HepG2 (cell line): ENCODE measurements at places on chromosomes 7 and 10. TPM values are rescaled to one million over a fixed set of nuclear protein-coding genes. Genes with fewer than 3 reads are reported as not detected.

GRCh38 chr7:6606866-6607583 lies 8.4 kb upstream of the ZNF853 start:
- no peaks in the 10 kb centered on the region for H3K27me3 ChIP-seq
- H3K4me1 ChIP-seq = no peaks in the 10 kb centered on the region
- no peak for DNase-seq
- no peaks in the 10 kb centered on the region; the same call in 1 of the 2 replicates for H3K36me3 ChIP-seq
- no peak overlapping the region for H3K4me3 ChIP-seq

The FAM25C gene
- total RNA-seq = not detected in 2 replicates

DNA sequence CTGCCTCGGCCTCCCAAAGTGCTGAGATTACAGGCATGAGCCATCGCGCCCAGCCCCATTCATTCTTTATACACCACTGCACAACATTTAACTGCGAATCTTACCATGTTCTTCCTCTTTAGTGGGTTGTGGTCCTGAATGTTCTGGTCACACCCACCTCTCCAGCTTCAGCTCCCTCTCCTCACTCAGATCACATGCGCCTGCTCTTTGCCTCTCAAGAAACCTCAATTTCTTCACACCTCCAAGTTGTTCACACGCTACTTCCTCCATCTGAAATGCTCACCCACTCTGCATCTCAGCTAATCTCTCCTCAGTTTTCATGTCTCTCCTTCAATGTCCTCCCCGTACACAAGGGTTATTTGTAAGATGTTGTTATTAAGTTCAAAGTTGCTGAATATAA lies 2.4 kb upstream of the PRR15 start:
- peaks cover 19% of the 10 kb centered on the region for H3K4me1 ChIP-seq
- H3K4me3 ChIP-seq = no peak overlapping the region
- DNase-seq = no peak
- H3K36me3 ChIP-seq = no peaks in the 10 kb centered on the region
- no peak overlapping the region for H3K27ac ChIP-seq
- H3K27me3 ChIP-seq = no peaks in the 10 kb centered on the region; the same call in 2 of the 3 replicates

DNA sequence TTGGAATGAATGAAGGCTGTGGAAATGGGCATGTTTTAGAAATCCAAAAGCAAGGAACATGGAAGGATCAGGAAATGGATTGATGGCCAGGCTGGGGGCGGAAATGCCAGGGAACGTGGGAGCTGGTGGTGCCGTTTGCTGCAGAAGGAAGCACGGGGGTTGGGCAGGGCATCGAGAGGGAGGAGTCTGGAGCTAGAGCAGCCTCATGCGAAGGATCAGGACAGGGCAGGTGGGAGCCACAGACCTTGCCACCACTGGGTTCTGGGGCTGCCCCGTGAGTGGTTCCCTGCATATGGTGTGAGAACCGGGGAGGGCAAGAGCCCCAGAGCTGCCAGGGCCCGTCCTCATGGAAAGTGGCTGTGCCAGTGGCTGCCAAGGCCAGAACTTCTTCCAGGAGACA lies 193.8 kb upstream of the ZNF32 start:
- no peaks in the 10 kb centered on the region; the same call in 1 of the 2 replicates for H3K27me3 ChIP-seq
- H3K4me1 ChIP-seq = no peaks in the 10 kb centered on the region
- H3K36me3 ChIP-seq = no peaks in the 10 kb centered on the region
- H3K4me3 ChIP-seq = no peak overlapping the region
- H3K27ac ChIP-seq = no peak overlapping the region

- H3K4me3 ChIP-seq = peak overlapping the region; percentile 64
- H3K36me3 ChIP-seq = no peaks in the 10 kb centered on the region
- peak overlapping the region; percentile 50 for H3K27ac ChIP-seq
- DNase-seq = no peak
- no peaks in the 10 kb centered on the region for H3K27me3 ChIP-seq
Measured at GRCh38 chr7:946256-946996, 8.1 kb downstream of the ADAP1 start.

The PI4K2A gene
- total RNA-seq = 14.3 and 16.6 TPM in 2 replicates

- no peaks in the 10 kb centered on the region for H3K36me3 ChIP-seq
- peaks cover 19% of the 10 kb centered on the region; the same call in 1 of the 2 replicates for H3K4me1 ChIP-seq
- H3K27me3 ChIP-seq = no peaks in the 10 kb centered on the region
- DNase-seq = no peak
- no peak overlapping the region for H3K27ac ChIP-seq
Measured at GRCh38 chr7:151524331-151524730, 4.6 kb upstream of the RHEB start.

DNA sequence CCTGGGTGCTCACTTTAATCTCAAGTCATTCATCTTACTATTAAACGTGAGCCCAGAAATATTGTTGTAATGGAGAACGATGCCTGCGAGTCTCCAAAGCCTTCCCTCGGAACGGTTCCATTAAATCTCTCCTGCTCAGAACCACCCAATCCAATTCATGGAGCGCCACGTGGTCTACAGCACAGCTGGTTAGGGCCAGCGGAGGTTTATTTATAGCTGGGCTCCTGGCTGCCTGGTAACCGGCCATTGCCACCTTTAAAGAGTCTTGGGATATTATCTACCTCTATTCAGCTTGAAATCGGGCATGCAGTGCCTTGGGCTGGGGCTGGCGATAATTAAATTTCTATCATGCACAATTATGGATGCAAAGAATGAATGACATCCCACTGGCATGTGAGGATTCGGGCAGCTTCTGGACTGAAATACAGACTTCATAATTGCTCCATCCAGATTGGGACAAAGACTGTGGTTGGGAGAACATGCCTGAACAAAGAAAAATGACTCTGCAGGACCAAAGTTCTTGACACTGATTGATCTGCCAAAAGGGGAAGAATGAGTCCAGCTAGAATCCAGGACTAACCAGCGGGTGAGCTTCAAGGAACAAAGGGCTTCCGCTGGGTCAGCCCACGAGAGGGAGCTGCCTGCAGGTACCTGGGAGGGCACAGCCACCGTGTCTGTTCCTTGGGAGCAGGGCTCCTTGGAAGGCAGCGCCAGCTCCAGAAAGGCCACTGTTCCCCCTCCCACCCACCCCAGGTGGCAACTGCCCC lies 7.3 kb downstream of the FAM20C start:
- H3K27me3 ChIP-seq = no peaks in the 10 kb centered on the region
- H3K4me3 ChIP-seq = no peak overlapping the region
- peaks cover 59% of the 10 kb centered on the region for H3K4me1 ChIP-seq
- H3K36me3 ChIP-seq = peaks cover 66% of the 10 kb centered on the region; the same call in 2 of the 3 replicates
- peak; percentile 55 for DNase-seq
